Gastroesophageal sphincter (tissue), 4 donors: ENCODE measurements at places on chromosomes 12 and 14.
A peak's percentile ranks its signal among the peaks of the same experiment; 100 is the strongest.

- no peak for ATAC-seq
Observed at GRCh38 chr12:65892841-65893251, 68.6 kb downstream of the HMGA2 start.

- no peak for ATAC-seq
Observed at GRCh38 chr14:91143862-91144261, 30.0 kb downstream of the DGLUCY start.

DNA sequence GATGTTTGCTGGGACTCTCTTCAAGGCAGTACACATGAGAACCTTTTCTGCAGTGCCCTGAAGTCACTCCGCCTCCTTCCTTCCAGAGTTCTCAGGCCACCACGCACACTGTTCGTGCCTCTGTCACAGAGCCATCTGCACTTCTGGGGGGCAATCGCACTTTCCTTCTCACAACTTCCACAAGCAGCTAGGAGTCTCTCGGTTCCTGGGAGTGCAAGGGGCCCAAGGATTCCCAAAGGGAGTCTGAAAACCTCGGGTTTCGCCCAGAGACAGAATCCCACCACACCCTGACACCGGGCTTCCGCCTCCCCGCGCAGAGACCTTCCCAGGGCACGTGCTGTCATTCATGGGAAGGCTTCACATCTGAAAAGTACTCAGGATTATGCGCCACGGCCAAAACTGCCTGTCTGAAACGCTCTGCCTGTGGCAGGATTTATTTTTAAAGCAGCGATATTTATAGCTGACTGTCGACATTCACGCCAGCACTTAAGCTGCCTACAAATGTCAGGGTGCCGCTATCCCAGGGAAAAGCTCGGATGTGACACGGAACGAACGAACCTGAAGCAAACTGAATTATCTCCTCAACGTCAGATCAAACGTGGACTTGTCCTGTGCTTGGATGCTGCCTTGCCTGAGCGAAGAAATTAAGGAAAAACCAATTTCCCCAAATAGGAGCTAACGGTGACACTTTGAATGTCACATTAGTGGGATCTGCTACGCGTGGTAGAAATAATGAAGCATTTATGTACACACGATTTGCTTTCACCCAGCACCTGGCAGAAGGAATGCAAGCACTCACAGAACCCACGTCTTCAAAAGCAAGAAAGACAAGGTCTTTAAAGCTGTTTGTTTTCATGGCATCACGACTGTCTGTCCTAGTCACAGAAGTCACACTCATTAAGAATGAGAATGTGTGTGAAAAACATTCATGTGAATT is 154.0 kb downstream of the PIWIL1 start:
- no peak for ATAC-seq

DNA sequence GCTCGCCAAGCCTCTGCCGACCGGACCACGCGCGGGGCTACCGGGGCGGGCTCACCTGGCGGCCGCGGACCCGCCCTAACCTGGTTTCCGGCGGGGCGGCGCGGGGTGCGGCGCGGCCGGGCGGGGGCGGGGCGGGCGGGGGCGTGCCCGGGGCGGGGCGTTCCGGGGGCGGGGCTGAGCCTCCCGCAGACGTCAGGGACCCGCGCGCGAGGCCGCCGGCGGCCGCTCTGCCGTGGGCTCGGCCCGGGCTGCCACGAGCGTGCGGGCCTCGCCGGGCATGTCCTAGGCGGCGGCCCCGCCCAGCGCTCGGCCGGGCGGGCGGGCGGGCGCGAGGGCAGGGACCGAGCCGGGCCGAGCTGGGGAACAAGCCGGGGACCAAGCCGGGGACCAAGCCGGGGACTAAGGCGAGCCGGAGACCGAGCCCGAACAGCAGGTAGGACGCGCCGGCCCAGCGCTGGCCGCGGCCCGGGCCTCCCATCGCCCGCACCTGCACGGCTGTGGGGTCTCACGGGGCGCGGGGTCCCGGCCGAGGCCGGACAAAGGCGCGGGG is at the start of gene CEP170B:
CEP170B (plus strand) TSS at position 188 of the 550 bp plus-strand sequence. CDS start 3,183 bp downstream, outside the sequence.
- peak; percentile 83 for ATAC-seq

GRCh38 chr14:68172627-68173026 is 353.0 kb downstream of the RAD51B start:
- ATAC-seq, result no peak

DNA sequence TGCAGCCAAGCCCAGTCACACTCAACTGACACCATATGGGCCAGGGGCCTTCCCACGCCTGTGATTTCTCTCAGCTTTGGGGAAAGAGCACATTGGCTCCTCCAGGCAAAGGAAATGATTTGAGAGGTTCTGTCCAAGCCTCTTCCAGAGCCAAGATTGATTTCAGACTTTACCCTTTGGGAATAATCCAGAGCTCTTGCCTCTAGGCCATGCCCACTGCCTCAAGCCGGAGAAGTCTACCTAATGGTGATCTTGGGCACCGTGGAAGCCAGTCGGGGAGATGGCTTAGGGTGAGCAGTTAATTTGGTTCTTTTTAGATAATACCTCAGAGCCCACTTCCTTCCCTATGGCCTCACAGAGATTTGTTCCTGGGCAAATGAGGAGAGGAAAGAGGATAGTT is 45.0 kb upstream of the NUAK1 start:
- no peak for ATAC-seq
